GM20000 (cell line): ENCODE measurements at places on chromosomes 5 and 9.

DNA sequence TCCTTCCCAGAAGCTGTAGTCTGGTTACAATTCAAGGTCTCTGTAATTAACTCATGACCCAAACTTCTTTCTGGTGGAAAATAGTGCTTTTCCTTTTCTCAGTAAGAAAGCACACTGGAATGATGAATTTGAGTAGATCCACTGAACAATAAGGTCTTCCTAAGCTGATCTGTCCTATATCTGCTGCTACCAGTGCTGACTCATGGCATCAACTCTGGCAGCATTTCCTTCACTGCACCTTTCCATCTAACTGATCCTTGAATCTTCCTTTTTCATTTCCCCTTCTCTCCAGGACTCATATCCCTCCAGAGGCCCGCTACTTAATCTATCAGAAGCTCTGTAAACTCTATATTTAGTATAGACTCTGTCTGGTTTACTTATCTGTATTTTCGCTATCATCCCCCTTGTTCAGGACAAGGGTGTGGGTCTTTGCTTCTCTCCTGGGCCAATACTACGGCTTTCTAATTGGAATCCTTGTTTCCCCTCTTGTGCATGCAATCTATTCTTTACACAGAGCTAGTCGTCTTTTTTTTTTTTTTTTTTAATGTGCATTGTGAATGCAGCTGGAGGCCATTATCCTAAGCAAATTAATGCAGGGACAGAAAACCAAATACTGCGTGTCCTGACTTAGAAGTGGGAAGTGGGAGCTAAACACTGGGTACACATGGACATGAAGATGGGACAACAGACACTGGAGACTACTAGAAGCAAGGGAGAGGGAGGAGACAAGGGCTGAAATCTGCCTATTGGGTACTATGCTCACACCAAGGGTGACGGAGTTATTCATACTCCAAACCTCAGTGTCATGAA lies 192.2 kb upstream of the RPS23 start:
- DNase-seq, result no peak

DNA sequence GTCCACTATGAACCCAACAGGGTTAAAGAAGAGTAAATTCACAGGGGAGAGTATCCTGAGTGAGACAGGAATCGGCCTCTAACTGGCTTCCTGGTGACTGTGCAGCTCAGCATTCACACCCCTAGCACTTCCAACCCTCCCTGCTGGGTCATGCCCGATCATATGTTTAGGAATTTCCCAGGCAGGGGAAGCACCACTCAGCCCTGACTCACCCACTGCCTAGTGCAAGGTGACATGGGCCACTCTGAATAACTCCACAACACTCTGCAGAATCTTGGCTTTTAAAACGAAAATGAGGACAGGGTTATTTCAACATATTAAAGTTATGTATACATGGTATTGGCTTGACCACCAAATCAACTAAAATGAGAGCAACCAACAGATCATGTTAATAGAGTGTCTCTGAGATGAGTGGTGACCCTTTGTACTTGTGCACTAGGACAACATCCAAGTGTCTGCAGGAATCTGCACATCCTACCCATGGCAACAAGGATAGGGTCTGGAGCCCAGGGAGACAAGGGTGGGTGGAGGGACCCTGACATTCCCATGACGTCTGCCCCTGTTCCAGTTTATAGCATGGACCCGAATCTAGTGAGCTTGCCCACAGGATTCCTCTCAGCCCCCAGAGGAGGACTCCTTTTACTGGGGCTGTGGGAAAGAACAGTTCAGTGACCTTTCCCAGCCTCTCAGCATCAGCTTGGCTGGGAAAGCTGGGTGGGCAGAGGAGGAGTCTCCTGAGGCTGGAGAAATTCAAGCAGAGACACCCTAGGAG lies 485.8 kb downstream of the SEMA5A start:
- DNase-seq, result no peak

DNA sequence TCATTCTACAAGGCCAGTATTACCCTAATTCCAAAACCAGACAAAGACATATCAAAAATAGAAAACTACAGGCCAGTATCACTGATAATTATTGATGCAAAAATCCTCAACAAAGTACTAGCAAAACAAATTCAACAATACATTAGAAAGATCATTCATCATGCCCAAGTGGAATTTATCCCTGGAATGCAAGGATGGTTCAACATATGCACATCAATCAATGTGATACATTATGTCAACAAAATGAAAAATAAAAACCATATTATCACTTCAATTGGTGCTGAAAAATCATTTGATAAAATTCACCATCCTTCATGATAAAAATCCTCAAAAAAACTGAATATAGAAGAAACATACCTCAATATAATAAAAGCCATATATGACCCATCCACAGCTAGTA lies 115.2 kb upstream of the SLC27A6 start:
- DNase-seq, result no peak

- DNase-seq, result no peak
Measured at GRCh38 chr5:137336565-137337120, 162.5 kb downstream of the SPOCK1 start.

DNA sequence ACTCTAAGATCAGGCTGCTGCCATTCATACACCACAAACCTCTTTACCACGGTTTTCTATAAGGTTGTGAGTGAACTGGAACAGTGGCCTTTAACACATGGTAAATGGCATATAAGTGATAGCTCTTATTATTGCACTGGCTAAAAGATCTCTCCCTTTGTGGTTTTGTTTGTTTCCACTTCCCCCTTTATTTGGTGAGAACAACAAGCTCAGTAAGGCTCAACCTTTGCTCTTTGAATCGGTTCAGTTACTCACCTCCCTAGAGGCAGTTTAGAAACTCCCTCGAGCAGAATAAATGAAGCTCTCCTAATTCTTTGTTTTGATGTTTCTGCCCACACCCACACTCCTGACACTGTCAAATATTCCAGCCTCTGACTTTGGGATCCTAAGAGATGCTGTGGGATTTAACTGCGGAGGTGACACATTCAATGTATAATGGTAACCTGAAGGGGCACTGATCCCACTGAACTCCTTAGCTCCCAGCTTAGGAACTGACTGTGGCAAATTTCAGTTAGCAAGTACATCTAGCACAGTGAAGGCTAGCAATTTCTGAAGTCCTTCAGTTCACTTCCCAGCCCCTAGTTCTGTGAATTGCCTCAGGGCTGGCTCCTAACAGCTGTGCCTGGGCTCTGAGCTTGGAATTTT lies 22.5 kb upstream of the RAD23B start:
- DNase-seq, result peak; percentile 88

DNA sequence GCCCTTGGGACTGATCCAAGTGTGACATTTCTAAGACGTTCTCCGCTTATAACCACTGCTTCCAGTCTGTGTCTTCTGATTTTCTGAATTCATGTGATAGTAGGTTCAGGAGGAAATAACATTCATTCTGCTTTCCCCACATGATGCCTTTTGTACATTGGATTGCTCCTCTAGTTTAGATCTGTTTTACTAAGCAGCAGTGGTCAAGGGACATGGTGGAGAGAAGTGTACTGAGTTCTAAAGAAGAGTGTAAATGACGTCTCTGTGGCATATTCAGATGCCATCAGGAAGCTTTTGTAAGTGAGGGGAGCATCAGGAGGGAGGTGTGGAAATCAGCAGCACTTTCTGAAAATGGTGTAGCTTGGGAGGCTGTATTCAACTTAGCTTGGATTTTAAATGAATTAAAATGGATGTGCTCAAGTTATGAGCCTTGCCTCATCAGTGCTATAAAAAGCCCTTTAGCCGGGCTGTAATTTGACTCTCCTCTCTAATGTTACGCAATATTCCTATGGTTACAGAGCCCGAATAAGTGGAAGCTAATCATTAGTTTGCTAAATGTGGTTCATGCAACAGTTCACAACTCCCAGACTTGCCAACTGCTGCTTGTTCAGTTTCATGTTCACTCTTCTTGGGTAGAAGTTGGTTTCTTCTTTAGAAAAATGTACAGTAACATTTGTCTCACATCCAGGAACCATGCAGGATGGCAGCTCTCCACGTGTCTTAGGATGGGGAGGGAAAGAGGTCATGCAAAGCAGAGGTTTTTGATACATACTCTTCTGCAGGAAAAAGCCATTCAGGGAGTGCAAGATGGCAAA lies 281.3 kb downstream of the ARHGAP26 start:
- DNase-seq, result no peak

DNA sequence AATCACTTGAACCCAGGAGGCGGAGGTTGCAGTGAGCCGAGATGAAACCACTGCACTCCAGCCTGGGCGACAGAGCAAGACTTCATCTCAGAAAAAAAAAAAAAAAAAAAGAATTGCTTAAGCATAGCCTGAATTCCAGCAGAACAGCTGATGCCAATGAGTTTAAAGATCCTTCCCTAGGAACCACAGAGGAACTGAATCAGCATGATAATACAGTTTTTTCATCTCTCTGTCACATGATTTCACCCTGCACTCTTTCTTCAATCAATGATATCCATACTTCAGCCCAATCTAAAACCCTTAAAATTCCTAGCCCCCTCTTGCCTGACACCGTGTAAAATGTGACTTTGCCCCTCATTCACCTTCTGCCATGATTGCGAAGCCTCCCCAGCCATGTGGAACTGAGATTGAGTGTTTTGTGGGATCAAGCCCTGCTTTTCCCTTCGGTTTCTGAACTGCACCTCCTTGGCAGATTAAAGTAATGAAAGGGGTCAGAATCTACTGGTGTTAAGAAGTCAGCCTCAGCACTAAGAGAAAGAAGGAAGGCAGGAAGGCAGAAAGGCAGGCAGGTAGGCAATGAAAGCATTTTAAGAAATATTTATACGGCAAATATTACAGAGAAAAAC lies 20.9 kb upstream of the DMXL1 start:
- DNase-seq, result no peak

GRCh38 chr9:114425126-114425525 lies 37.3 kb upstream of the AKNA start:
- DNase-seq, result no peak
